Left renal pelvis (tissue), 4 donors: ENCODE measurements at places on chromosomes 6 and 20.

DNA sequence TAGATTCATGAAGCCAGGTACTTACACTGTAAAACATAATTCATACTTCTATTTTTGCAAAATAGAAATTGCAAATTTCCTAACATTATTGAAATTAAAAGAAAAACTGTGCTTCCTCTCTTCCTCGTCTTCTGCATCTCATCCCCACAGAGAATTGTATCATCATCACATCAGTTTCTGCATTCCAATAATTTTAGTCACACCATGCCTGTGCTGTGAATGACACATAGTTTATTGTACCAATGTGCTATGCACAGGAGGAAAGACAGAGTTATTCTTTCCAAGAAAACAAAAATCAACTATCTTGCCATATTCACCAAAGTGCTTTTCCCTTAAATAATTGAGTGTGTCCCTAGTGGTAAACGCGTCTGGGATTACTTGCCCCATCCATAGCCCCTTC lies 38.1 kb upstream of the FAM135A start:
- DNase-seq = no peak

- DNase-seq = no peak
Measured at GRCh38 chr20:59160389-59161115, 3.1 kb upstream of the ZNF831 start.

DNA sequence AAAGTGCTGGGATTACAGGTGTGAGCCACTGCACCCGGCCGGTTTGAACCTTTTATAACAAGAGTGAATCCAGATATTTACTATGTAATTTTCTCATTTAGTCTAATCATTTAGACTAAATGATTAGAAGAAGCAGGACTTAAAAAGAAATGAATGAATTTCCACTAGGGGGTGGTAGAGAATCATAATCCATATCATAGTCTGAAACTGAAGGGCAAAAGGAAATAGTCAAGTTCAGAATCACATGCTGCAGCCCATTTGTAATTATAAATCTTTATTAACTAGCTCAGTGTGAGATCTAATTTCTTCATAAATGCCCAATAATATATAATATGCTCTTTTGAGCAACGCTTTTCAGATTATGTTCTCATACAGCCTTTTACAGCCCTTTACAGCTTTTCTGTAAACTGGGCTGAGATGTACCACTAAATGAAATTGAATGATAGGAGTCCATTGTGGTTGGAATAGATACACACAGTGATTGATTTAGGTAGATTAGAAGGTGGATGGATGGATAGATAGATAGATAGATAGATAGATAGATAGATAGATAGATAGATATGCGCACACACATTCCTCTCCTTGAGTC lies 31.8 kb downstream of the PSMB9 start:
- peak; percentile 69 for DNase-seq

DNA sequence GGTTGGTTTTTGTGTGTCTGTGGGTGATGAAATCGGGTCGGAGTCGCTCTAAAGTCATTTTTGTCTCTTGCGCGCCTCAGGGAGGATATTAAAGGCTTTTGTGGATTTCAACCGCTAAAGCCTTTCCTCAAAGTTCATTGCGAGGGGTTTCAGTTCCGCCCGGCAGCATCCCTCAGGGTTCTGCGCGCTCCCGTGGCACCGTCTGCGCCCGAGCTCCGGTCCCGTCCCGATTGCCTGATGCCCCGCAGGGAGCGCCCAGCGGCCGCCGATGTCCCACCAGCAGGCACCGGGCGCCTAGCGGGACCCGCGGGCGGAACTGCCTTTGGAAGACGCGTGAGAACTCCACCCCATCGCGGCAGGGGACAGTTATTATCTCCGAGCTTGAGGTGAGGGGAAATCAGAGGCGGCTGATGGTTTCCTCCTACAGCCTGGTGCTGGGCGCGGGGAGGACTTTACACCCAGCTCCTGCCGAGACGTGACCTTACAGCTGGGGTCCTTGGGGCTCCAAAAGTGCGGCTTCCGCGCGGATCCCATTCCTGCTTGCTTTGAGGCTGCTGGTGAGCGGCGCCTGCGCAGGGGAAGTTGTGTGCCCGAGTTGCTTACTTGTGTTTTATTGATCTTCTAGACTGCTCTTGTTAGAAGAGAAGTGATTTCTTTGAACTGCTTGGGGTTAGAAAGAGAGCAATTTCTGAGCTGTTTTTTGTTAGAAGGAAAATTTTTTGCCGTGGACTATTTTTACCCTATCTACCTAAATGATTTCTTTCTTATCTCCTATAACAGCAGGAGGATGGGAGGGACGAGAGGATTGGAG lies 27.1 kb downstream of the ULBP1 start:
- DNase-seq = no peak

DNA sequence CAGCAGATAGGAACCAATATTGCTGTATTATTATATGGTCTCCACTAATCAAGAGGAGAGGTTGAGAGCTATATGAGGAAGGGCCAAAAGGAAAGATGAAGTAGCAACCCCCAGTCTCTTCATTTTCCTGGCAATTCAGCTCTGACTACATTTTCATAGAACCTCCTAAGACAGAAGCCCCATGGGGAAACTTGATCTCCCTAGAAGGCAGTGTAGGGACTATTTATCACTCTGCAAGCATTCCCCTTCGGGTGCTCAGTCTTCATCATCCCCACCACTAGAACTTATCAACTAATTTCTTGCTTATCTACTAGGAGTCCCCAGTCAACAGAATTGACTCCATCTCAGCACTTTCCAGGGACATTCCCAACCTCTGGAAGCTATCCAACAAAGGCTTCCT lies 25.5 kb upstream of the ITCH start:
- DNase-seq = no peak

DNA sequence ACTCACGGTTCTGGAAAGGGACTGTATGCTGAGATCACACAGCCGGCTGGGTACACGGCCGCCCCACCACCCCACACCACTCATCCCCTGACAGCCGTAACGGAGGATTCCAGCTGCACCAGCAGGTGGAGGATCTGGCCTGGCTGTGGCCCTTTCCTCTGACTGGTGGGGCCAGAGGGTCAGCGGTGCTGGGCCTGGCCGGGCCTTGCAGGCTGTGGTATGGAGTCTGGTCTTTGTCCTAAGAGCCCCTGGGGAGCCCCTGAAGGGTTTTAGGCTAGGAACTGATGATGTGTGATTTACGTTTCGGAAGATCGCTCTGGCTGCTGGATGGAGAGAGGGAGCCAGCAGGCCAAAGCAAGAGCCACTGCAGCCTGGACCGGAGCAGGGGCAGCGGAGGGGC lies 26.6 kb downstream of the NOL4L start:
- DNase-seq = no peak

DNA sequence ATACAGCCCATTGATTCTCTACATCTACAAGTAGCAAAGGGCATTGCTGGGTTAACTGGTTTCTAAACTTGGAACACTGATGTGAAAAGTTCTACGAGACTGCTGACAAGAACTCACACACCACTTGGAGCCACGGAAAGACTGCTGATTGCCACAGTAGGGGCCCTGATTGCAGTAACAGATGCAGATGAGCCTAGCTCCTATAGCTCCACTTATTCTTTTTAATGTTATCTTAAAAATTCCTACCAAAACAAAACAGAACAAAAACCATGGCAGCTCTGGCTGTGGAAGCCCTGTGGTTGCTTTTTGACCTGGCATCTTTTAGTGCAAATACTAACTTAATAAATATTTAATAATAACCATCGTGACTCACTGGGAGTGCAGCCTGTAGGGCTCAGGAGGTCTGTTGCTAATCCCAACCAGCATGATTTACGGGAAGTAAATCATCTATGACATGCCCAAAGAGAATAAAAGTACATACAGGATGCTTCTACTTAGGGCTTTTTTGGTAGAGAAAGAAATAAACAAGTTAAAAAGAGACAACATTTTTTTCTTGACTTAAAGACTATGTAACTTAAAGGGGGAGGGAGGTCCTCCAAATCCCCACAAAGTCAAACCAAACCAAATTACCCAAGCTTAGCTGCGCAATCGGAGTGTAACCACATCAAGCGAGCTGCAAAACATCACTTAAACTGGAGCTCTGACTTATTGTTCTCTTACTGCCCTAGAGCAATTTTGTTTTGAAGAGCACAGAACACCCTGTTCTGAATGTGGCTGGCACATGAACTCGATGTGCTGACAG lies 87.2 kb downstream of the FKBP5 start:
- no peak for DNase-seq

DNA sequence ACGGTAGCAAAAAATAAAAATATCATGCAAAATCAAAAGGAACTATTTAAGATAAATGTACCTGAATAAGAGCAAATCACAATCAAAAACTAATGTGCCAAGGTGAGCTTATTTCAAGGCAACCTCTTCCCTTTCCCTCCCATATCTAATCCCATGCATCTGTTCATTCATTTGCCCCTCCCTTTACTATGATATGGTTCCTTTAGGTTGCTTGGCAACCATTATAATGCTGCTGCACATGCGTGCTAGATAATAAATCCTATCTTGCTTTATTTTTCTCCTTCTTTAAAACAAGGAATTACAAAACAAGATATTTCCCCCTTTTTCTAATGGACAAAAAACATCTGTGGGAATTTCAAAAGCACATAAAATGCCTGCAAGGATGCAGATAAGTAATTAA lies 318.2 kb upstream of the POU3F2 start:
- no peak for DNase-seq

DNA sequence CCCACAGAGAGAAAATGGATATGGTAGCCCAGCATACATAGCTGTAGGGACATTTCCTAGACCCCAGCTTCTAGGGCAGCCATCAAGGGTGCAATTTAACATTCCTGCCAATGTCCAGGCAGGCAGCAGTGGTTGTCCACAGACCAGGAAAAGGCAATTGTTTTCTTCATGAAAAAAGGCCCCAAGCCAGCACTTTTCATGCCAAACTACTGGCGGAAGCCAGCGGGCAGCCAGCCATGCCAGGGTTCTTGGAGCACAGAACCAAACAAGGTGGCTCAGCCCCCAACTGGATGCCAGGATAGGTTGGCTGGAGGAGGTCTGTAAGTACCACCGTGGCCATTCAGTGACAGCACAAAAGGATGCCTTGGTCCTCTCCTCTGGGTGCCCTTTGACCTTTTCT lies 94.6 kb downstream of the BANF2 start:
- DNase-seq = no peak

GRCh38 chr6:116741571-116741970 lies 23.9 kb downstream of the FAM162B start:
- DNase-seq = no peak

DNA sequence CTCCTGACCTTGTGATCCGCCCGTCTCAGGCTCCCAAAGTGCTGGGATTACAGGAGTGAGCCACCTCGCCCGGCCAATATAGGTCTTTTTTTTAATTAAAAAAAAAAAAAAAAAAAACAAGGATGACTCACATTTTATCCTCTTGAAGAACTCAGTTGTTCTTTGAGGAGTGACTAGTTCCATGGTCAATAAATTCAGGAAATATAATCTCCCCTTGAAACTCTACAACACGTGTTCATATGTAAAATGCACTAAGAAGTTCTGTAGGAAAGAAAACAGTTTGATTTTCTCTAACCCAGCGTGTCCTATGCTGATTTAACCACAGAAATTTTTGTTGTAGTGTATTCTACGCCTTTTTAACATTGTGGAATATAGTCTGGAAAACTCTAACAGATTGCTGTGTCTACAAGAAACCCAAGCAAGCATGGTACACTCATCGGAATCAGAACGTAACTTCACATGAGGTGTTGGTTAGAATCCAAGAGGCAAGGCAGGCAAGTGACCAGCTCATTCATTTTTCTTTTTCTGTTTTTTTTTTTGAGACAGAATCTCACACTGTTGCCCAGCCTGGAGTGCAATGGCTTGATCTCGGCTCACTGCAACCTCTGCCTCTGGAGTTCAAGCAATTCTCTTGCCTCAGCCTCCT lies 79.0 kb upstream of the ZNF217 start:
- no peak for DNase-seq

- no peak for DNase-seq
Measured at GRCh38 chr6:16949716-16950115, 152.1 kb upstream of the STMND1 start.

DNA sequence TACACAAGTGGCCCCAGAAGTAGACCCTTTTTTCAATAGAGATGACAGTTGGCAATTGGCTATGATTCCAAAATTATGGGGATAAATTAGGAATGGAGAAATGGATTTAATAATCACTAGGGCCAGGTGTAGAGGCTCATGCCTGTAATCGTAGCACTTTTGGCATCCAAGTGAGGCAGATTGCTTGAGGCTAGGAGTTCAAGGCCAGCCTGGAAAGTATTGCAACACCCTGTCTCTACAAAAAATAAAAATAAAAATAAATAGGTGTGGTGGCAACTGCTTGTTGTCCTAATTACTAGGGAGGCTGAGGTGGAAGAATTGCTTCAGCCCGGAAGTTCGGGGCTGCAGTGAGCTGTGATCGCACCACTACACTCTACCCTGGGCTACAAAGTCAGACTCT lies 60.0 kb downstream of the BMP2 start:
- DNase-seq = no peak

DNA sequence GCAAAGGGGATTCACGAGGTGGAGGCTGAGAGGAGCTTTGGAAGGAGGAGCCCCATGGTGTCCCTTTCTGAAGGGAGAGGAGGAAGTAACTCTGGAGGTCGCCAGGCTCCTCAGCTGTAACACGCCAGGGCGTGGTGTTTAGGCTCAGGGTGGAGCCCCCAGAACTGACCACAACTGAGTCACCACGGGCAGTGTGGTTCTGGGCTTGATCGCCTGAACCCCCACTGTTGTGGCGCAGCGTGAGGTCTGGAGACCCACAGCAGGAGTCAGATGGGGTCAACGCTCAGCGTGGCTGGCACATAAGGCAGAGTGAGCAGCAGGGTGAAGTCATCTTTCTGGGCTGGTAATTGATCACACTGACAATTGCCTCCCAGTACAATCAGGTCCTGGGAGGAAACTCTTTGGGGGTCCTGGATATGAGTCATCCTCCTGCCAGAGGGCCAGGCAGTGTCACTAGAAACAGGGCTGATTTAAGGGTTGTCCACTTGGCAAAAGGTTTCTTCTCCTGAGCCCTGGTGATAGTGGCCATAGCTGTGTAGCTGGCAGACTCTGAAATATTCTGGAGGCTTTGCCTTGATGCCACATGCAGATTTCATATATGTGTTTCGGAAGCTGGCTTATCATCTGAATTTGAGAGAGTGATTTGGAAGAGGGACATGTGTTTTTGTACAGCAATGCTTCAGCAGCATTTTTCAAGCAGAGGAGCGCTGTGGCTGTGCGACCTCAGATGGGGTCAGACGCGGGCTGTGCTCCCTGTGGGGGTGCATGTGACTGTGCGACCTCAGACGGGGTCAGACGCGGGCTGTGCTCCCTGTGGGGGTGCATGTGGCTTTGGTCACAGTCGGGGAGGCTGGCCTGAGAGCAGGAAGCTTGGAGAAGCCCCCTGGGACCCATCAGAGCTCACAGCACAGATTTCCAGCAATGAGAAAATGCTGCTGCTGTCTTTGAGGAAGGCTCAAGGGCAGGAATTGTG lies 50.0 kb downstream of the SYNJ2 start:
- DNase-seq = no peak

DNA sequence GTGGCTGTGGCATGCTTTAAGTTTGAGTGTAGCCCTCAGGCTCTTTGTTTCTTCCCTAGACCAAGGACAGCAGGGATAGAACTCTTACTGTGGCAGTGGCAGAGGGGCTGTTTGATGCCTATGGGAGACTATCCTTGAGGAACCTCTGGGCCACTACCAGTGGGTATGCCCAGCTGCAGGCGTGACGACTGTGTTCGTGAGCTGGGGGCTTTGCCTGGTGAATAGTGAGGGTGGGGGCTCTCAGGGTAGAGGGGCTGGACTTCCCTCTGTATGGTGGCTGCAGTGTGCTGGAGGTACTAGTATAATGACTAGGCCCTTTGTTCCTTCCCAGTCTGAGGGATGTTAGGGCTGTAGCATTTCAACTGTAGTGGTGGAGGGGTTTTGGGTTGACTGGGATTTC lies 1242.0 kb downstream of the KHDRBS2 start:
- DNase-seq = no peak

GRCh38 chr20:58481481-58482021 lies 33.6 kb downstream of the APCDD1L start:
- peak; percentile 27 for DNase-seq
